ENCODE measurements at places on chromosomes 5 and 9.
A peak's percentile ranks its signal among the peaks of the same experiment; 100 is the strongest.

DNA sequence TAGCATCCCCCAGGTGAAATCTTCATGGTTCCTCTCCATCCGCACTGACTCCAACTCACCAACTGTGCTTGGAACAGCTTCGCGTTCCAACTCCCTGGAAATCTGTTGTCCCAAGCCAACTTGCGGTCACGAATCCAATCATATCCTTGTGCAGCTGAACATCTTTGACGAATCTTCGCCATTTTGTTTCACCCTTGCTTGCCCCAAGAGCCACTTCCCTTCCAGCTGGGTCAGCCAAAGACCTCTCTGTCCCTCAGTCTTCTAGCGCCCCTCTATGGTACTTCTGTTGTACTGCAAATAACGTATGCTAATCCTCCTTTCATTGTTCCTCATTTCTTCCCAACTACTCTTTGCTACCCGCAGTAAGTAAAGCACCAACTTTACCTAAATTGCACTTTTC is 61.0 kb upstream of the TARS1 start:
- DNase-seq: no peak

GRCh38 chr9:91179237-91180138 is 182.2 kb downstream of the AUH start:
- DNase-seq: no peak

DNA sequence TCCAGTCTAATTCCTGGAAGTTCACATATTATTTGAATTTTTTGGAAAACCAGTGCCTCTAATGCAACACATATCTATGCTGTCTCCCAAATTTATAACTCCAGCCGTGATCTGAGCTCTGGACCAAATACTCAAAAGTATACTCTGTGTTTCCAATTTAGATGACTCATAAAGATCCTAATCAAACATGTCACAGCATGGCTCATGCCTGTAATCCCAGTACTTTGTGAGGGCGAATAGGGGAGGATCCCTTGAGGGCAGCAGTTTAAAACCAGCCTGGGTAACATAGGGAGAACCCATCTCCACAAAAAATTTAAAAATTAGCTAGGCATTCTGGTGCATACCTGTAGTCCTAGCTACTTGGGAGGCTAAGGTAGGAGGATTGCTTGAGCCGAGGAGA is 388.0 kb downstream of the CDH12 start:
- no peak for DNase-seq

DNA sequence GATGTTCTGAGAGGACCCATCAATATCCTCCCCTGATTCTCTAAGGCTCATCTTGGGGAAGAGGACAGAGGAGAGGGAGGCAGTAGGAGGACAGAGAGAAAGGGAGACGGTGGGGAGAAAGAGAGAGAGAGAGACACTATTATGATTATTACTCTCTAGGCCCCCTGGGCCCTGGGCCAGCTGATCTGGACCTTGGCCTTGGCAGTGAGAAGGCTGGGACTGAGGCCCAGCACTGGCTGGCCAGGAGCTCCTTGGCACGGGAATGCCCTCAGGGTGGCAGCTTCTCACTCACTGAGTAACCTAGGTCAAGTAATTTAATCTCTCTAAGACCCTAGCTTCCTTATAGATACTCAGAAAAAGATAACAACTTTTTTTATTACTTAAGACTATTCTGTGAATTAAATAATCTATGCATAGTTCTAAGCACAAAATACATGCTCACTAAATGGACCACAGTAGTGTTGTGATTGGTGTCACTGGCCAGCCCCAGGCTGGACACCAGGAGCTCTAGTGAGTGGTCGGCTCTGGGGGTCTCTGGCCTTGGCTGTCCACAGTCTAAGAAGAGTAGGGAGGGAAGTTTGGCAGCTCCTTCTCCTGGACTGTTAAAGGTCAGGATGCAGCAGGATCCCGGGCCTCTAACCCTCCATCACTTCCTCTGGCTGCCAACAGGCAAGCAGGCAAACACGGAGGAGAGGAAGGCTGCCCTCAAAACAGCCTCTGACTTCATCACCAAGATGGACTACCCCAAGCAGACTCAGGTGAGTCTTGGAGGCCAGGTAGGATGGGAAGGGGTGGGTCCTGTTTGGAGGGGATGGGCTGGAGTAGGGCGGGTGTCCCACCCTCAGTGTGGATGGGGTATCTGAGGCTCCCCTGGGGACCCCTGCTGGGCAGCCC is 50.0 kb downstream of the GSN start:
- DNase-seq: no peak

DNA sequence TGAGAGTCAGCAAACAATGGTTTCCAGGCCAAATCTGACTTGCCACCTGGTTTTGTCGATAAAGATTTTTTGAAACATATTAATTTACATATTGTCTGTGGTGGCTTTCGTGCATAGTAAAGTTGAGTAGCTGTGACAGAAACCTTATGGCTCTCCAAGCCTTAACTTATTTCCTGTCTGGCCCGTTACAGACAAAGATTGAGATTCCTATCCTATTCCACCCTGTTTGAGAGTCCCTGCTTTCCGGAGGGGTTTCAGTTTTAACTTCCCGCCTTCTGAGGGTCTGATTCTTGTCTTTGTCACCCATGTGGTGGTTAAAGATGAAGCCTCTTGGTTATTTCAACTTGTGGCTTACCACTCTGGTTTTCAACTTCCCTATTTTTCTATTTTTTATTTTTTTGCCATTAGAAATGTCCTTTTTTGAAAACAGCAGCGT is 11.4 kb downstream of the OTULIN start:
- DNase-seq: peak; percentile 21

GRCh38 chr9:88534456-88535225 is at the start of gene NXNL2:
Gene NXNL2, plus strand, starts transcription at chr9:88535178. Its CDS starts 257 bp downstream, at chr9:88535435.
- no peak for DNase-seq

- no peak for DNase-seq
Measured at GRCh38 chr9:38280251-38280800, 112.2 kb upstream of the ALDH1B1 start.

DNA sequence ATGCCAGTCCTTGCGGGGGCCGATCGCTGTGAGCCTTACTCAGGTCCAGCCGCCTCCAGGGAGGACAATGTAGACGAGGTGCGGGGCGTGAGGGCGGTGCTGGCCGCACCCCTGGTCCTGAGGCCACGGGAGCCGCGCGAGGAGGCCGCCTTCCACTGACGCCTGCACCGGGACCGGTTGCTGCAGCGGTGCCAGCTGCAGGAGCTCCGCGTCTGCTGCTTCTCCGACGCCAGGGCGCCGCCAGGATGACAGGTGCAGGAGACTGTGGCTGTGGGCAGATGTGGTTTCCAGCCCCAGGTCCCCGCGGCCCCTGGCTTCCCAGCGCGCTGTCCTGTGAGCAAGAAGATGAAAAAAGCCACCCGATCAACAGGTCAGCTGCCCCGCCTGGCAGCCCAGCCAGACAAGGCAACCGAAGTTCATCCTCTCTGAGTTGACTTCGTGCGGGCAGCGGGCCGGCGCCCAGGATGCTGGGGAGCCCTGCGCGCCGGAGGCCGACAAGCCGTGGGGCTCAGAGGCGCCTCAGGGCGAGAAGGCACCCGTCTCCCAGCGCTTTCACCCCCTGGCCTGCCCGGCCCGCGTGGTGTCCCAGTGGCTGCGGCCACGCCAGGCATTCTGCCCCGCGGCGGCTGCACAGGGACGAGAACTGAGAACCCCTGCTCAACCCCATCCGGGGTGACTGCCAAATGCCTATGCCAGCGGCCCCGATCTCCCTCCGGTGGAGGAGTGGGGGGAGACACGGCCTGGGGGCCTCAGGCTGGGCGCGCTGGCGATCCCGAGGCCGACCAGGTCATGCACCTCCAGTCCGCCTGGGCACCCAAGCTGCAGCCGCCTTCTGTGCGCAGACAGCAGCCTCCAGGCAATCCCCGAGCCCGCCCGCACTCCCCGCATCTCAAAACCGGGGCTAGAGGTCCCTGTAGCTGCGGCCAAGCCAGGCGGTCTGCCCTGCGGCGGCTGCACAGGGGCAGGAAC is 43.4 kb upstream of the BICD2 start:
- DNase-seq: no peak

- DNase-seq: no peak
Measured at GRCh38 chr9:109742776-109743348, 37.1 kb upstream of the PALM2AKAP2 start.

DNA sequence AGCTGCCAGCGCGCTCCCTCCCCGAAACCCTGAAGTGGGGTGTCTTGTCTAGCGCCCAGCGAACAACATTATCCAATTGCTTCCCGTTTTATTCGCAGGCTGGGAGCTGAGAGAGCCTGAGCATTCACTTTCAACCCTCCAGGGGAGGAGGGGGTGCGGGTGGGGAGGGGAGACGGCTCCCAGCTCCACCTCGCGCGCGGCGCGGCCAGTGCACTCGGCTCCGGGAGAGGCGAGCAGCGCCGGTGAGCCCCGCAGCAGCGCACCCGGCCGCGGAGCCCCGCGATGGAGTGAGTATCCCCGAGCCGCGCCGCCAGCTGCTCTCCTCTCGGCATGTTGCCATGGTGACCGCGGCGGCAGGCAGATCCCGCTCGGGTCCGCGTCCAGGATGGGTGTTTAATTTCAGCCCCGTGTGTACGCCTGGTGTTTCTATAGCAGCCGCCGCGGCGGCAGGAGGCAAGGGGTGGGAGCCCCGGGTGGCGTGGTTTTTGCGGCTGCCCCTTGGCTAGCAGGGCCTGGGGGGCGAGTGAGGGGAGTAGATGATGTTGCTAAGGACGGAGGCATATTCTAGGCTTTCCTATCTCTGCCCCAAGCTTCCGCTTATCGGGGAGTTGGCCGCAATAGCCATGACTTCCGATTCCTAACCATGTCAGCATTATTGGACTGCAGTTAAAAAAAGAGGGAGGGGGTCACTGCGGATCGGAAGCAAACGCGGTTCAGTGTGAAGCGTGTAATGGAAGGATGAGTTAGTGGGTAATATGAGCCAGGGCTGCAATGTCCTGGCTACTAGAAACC is 139.2 kb upstream of the PALM2AKAP2 start:
- DNase-seq: no peak

DNA sequence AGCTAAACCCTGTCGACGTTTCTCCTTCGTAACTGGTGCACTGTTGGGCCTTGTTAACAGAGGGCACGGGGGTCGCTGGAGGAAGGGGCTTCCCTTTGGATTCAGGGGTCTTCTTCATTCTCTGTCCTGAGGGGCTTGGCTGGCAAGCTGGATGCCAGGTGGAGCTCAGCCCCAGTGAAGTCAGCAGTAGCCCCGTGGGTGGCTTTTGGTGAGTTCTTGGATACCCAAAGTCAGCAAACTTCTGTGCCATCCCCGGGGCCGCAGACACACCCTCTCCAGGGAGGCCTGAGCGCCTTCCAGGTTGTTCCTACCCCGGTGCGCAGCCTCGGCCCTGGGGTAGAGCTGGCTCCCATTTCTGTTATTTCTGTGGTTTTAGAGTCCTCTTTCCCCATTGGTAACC is 12.3 kb upstream of the OBP2A start:
- DNase-seq: no peak
